ENCODE measurements at places on chromosomes 5 and 9.

DNA sequence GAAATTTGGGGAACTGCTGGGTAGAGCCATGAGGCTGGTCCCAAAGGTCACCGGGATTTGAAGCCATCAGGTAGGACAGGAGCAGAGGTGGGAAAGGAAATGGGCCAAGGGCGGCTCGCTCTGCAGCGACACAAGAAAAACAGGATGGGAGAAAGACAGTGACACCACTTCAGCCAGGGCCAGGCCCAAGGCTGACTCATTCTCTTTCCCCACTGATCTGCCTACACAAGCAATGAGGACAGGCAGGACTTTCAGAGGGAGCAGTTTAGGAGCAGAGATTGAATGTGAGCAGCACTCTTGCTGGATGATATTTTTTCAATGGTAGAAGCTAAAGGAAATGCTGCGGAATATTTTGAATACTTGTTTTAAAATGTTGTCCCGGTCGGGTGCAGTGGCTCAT is 3.5 kb downstream of the RUFY1 start:
- peak; percentile 24 for DNase-seq

GRCh38 chr5:36575361-36575781 is 31.0 kb upstream of the SLC1A3 start:
- DNase-seq = no peak

DNA sequence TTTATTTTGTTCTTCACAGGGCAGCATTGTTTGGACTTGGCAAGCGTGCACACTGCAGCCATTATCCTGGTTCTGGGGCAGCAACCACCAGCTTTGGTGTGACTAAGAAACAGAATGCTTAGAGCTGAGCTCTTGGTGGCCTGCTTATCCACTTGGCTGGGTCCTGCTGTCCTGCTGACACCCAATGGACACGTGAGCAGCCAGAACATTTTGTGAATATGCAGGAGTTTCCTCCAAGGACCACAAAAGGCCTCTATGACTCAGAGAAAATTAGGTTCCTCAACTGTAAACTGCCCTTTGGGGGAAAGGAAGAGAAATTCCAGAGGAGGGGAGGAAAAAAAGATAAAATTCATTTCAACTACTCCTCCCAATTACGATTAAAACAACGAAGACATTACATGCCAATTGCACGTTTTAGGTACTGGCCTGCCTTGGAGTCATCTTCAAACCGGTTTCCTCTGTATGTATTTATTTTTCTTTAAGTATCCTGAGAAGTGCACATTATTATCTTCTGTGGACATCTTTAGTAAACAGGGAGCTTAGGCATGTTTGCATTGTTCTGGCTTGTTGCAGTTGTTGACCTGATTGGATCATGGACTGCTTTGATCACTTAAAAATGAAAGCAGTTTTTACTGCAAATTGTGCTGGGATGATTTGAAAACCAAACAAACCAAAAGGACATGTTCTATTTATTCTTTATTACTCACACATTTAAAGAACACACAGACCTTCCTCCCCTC is 82.3 kb upstream of the TLE4 start:
- peak; percentile 31 for DNase-seq

DNA sequence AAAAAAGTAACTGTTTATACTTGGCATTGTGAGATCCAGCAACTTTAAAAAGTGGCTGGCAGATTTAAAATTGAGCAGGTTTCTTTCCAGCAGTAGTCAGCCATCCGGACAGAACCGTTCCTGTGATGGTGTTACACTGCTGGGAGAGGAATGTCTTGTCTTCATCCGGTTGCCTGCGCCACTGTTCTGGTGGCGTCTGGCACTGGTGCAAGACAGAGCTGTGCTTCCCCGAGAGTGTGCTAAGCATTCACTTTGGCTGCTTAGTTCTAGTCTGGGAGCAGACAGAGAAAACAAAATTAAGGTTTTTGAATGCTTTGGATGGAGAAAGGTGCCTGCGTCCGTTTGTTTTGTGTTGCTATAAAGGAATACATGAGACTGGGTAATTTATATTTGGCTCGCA is 35.5 kb upstream of the CREBRF start:
- no peak for DNase-seq

- no peak for DNase-seq
These were observed 118.7 kb upstream of the BOD1 start for GRCh38 chr5:173735184-173735583.

- no peak for DNase-seq
These were observed 48.7 kb downstream of the KIAA1958 start for GRCh38 chr9:112535301-112535700.

GRCh38 chr9:35566417-35566816 is 38.6 kb upstream of the TESK1 start:
- no peak for DNase-seq

DNA sequence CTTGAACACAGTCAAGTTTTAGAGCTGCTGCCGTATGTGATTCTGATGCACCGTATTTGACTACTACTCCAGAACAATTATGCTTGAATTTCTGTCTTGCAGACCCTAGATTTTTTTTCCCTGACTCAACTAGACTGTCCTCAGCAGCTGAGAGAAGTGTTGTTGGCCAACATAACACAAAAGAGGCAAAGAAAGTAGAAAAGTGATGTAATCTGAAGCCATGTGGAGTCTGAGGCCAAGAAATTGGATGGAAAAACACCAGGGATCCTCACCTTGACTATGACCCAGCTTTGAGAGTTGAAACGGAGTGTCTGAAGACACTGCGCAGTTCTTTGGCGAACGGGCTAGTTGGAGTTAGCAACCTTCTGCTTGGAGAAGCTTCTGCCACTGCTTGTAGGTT is 36.3 kb upstream of the FGF1 start:
- no peak for DNase-seq

GRCh38 chr5:15502208-15502607 is 2.2 kb downstream of the FBXL7 start:
- DNase-seq = no peak

- no peak for DNase-seq
These were observed 382.1 kb downstream of the CDH18 start for GRCh38 chr5:19605846-19606407.

DNA sequence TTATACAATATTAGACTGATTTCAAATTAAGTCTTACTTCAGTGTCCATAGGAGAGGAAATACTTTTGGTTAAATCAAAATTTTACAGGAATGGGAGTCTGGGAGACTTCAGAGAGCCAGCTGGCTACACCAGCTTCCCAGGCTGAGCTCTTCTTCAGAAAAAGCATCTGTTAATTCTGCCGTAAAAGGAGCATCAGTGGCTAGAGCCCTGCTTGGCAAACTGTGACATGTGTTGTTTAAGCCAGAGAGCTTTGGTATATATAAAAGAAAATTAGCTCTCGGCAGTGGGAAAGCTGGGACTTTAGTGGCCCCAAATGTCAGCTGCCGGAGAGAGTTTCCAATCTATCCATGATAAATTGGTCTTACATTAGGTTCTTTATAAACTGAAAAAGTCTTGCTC is 378.8 kb upstream of the TUSC1 start:
- DNase-seq = no peak

DNA sequence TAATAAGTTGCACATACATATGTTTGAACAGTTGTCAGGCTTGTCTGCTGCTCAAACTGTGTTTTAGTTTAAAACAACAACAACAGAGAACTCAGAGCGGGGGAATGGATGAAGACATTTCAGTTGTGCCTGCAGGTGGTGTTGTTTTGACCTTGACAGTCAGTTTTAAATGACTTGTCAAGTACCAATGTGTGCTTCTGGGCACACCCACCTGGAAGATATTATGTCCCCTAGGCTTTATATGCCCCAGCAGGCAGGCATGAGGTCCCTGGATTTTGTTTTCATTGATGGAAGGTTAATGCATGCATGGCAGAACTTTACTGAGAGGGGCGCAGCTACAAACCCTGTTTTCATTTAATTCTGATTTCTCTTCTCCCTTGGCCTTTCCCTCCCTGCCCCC is 84.6 kb downstream of the AOPEP start:
- DNase-seq = no peak

DNA sequence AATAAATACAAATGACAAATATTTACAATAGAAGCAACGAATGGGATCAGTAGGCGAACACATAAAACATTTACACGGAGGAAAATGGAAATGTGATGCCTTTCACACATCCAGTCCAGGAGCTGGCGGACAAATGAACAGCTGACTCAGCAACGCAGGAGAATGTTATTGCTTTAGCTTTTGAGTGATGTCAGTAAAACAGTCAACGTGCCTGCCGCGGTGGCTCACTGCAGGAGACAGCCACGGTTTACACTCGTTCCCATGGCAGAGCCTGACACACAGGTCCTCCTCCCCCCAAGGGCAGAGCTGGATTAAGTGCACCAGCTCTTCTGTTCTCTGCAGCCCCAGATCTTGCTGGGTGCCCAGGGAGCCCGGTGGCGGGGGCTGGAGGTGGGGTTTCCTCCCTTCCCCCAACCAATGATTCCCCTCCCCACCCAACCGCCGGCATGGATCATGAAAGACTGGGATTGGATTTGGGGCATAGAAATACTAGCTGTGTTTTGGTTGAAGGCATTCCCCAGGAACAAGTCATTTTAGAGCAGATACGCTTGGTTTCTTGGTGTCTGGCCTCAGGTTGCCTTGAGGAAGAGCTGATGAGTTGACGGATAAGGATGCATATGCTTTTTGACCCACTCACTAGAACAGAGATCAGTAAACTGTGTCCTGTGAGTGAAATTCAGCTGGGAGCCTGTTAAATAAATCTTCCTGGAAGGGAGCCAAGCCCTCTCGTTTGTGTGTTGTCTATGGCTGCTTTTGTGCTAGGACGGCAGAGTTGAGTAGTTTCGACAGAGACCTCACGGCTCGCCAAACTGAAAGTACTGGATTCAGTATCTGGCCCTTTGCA is 12.5 kb downstream of the STC2 start:
- no peak for DNase-seq

Measured in AG04449 (cell line).